ENCODE measurements at places on chromosomes 1 and 21.

DNA sequence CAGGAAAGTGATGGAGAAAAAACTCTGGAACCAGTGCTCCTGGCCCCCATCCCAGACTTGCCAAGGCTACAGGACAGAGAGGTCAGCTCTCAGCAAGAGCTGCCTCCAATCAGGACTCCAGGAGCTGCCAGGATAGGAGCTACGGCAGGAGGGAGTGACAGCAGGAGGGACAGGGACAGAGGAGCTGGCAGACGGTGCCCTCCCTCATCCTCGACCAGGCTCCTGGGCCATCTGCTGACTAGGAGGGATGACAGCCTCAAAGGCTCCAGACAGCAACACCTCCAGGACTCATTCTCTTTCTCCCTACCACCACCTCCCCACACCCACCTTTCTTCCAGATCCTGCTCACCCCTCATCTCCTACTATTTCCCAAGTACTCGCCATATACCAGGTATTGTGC, 22.7 kb downstream of the DLGAP3 start:
- no peak for DNase-seq

DNA sequence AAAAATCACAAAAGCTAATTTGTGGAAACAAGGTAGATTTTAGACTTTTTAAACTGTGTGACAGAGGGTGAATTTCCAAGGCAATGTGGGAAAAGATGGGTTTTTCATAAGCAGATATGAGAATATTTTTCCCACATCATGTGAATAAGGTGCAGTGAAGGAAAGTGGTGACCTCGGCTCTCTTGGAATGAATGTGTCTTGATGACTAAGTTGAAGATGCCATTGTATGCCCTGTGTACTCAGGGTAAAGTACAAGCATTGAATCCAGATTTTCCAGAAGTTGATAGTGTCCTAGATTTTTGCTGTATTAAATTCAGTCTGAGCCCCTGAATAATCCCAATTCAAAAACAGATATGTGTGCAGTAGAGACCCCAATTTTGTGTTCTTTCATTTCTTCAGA, 442.6 kb upstream of the ADGRL2 start:
- no peak for DNase-seq

GRCh38 chr1:83791821-83792437, 207.0 kb downstream of the TTLL7 start:
- no peak for DNase-seq

DNA sequence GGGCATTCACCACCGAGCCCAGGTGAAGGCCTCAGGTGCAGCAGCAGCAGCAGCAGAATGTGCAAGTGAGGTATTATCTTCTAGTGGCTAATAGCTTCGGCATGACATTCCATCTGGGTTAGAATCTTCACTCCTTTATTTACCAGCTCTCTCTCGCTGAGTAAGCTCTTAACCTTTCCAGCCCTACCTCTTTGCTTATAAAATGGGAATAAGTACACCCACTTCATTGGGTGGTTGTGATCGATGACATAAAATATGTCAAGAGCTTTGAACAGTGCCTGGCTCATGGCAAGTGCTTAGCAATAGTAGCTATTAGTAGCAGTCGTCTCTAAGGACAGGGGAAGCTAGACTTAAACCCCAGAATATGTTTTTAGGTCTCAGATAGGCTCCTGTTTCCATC, 149.5 kb downstream of the NOS1AP start:
- no peak for DNase-seq

DNA sequence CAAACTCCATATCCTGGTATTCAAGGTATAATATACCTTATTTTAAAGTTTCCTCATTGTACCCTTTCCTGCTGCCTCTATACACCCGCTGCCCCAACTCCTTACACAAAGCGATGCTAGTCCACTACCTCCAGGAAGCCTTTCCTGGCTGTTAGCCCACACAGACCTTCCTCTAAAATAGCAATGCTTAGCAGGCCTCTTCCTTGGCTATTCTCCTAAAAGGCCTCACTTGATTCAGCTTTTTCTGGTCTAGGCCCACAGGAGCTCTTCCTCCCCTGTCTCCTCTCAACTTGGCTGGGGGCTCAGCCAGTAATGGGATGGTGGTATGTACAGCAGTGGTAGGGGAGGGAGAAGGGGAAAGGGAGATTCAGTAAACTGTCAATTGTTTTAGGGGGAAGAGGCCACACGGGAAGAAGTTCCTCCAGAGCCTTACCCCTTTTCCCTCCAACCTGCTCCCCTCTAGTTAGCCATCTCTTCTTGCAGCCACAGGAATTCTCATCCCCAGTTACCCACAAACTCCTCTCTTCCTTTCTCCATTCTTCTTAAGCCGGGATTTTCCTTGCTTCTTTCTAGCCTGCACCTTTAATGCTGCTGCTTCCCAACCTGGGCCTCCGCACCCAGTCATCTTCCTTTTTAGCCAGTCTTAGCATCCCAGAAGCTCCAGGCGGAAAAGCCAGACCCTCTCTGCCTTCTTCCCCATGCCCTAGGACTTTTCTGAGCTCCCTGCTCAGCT, 2.6 kb downstream of the LRRC41 start:
- no peak for DNase-seq

- no peak for DNase-seq
Measured at GRCh38 chr1:94199398-94199797, 38.0 kb downstream of the ARHGAP29 start.

GRCh38 chr1:89261926-89262515, 10.6 kb downstream of the GBP5 start:
- DNase-seq = no peak

DNA sequence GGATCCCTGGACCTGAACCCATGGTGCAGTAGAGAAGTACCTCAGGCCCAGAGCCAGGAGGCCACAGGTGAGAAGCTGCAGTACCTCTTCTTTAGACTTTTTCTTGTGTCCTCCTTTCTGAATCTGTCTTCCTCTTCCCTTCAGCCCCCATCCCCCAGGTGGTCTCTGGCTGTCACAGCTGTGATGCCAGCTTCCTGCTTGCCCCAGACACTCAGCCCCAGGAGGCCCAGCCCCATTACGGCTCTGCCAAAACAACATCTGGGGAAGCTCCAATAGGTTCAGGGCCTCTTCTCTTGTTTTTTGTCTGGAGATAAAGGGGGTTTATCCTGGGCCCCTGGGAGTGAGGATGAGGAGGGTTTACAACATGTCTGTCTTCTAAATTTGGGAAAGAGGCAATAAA, 9.5 kb upstream of the BTG2 start:
- no peak for DNase-seq

- DNase-seq = peak; percentile 35
Measured at GRCh38 chr21:25640202-25640942, 1.3 kb downstream of the JAM2 start.

GRCh38 chr1:19427087-19427781, 58.1 kb downstream of the CAPZB start:
- DNase-seq = no peak

- DNase-seq = no peak
Measured at GRCh38 chr1:110588991-110589390, 17.2 kb downstream of the KCNA2 start.

DNA sequence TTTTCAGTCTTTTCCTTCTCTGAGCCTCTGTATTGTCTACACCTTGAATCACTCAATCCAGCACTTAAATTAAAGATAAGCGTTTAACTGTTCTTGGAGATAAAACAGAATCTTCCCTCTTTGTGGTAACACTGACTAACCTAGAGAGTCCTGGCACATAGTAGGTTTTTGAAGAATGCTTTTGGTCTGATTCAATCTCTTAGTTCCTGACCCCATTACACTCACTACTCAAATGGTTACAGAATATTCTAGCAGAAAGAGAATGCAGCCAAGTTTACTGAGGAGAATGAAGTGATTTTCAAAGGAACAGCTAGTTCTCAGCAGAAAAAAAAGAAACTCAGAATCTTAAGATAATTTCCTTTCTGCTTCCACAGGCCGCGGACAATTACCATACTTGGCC, 309.2 kb upstream of the PRMT6 start:
- no peak for DNase-seq

GRCh38 chr1:113269168-113269963, 120.9 kb upstream of the MAGI3 start:
- no peak for DNase-seq

DNA sequence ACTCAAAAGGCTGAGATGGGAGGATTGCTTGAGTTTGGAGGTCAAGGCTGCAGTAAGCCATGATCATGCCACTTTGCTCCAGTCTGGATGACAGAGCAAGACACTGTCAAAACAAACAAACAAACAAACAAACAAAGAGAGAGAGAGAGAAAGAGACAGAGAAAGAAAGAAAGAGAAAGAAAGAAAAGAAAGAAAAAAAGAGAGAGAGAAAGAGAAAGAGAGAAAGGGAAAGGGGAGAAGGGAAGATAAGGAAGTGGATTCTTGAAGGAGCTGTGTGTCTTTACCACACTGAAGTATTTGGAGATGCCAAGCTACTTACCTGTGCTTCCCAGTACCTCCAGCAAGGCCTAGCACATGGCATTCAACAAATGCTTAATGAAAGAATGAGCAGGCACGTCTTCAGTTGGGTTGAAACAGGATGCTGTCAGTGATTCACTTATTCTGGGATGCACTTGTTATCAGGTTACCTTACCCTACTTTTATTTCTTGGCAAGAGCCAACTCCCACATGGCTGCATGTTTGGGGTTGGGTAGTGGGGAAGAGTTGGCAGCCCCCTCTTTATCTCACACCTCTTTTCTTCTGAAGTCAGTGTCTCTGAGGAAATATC, 28.8 kb downstream of the CD101 start:
- DNase-seq = no peak

- no peak for DNase-seq
Measured at GRCh38 chr1:42017259-42017658, 98.5 kb upstream of the HIVEP3 start.

- DNase-seq = no peak
Measured at GRCh38 chr1:13510499-13510898, 3.3 kb downstream of the LRRC38 start.

DNA sequence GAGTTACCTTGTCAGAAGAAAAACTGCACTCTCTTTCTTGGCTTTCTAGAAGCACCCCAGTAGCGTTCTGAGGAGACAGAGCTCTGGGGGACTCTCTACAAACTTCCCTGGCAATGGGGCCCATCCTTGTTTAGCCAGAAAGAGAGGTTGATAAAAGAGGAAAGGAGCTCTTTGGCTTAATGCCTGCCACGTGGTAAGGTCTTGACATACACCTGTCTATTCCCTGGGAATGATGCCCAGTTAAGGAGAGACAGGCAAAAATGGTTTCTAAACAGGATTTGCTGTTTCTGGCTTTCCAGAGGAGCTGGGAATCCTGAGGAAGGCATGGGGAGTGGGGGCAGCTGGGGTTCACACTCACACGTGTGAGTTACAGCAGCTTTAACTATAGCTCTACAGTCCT, 30.2 kb upstream of the IL20 start:
- no peak for DNase-seq
